ENCODE measurements at places on chromosomes 2 and 18.
A peak's percentile ranks its signal among the peaks of the same experiment; 100 is the strongest.

- no peak for DNase-seq
These were observed 237.2 kb downstream of the TSN start for GRCh38 chr2:121992700-121993099.

GRCh38 chr2:5227062-5227699 is 465.0 kb upstream of the SOX11 start:
- no peak for DNase-seq

GRCh38 chr18:8140841-8141501 is 468.3 kb upstream of the RAB12 start:
- DNase-seq: no peak

DNA sequence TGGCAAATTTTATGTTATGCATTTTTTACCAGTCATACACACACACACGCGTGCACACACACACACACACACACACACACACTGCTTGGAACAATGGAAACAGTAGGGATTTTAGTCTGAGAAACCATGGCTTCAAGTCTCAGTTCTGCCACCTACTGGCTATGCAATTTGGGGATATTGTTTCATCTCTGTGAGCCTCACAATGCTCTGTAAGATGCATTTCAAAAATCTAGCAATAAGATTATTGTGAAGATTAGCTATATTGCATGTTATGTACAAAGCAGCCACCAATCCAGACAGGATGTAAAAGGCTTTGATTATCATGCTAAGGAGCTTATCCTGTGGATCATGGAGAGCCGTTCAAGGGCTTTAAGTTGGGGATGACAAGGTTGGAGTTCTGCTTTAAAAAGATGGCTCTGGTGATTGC is 401.4 kb downstream of the NBAS start:
- DNase-seq: no peak

DNA sequence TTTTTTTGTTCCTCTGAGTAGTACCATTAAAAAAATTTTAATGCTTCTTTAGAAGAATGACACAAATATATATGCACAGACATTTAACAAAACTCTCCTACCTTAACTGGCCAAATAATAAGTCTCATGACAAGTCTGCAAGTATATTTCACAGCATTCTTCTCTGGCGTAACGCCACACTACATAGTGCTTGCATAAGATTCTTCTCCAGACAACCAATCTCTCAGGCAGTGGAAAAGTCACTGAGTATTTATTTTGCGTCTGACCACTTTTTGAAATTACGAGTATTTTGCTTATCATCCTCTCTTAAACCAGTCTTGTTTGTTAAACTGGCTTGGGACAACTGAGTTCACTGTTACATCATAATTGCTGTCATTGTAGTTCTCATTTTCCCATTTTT is 749.2 kb downstream of the ADCYAP1 start:
- DNase-seq: no peak

DNA sequence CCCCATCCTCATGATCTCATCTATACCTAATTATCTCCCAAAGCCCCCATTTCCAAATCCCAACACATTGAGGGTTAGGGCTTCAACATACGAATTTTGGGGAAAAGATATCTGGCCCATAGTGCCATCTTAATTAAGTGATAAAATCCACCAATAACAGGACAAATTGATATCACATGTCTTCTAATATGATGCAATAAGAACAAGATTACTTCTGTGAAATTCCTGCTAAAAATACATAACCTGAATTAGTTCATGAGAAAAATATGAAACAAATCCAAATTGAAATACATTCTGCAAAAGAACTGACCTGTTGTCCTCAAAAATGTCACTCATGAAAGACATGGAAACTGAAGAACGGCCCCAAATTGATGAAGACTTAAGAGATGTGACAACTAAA is 28.8 kb downstream of the FOXI3 start:
- DNase-seq: no peak

DNA sequence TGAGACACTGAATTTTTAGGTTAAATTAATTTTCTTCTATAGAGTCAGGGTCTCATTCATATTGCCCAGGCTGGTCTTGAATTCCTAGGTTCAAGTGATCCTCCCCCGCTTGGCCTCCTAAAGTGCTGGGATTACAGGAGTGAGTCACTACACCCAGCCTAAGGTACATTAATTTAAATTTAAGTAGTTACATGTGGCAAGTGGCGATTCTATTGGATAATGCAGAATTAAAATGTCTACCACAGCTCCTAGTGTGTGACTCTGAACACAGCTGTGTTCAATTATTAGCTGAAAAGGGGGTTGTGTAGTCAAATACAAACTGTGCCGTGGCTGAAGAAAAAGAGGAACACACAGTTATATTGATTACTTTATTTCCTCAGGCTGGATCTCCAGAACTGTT is 2.2 kb upstream of the CAD start:
- DNase-seq: no peak

DNA sequence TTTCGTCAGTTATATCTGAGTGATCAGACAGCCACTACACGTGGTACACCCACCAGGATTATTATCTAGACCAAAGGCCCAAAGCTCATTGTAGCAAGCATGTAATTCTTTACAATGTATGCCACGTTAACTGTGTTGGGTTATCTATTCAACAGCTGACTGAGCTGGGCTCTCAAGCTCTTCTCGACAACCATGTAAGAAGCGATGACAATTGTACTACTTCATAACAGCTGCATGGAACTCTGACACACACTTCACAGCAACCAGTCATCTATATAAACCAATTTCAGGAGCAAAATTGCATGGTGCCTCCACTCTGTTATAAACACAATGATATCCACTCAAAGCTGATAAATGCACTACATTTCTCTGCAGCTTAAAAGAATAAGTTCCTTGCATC is 701.8 kb downstream of the NR4A2 start:
- DNase-seq: no peak

DNA sequence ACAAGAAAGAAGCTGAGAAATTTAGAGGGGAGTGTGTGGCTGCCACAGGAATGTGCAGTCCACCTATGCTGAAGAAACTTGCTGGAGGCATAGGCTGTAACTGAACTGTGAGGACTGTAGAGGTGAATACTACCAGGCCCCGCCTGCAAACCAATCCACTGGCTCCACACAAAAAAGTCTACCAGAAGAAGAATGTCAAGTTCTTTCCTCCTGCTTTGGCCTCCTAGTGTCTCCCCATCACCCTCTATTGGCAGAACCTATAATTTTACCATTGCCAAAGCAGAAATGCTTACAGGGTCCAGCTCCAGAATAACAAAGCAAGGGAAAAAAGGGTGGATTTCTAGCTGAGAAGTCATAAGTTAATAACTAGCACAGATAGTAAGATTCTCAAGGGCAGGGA is 5.9 kb upstream of the ATP5MC3 start:
- DNase-seq: no peak

DNA sequence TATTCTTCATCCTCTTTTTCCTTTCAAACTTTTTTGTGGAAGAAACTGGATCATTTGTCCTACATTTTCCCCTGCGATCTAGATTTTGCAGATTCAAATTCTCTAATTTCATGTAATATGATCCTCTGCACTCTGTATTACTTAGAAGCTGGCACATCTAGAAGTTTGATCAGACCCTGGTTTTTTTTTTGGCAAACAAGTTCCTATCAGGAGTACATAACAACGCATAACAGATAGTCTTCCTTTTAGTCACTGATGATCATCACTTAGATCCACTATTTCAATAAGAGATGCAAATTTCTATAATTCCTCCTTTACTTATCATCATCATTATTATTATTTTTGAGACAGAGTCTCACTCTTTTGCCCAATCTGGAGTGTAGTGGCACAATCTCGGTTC is 117.1 kb downstream of the CDH2 start:
- DNase-seq: no peak

GRCh38 chr2:236167297-236168109 is 683 bp downstream of the GBX2 start:
- no peak for DNase-seq

DNA sequence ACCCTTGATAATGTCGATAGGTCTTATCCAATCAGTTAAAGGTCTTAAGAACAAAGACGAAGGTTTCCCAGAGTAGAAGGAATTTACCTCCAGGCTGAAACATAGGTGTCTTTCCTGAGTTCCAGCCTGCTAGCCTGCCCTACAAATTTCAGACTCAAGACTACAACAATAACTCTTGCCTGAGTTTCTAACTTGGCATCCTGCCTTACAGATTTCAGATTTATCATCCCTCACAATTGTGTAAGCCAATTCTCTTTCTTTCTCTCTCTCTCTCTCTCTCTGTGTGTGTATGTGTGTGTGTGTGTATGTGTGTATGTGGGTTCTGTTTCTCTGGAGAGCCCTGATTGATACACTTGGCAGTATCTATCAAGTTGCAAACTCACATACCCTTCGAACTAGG is 37.2 kb upstream of the B4GALT6 start:
- DNase-seq: no peak

DNA sequence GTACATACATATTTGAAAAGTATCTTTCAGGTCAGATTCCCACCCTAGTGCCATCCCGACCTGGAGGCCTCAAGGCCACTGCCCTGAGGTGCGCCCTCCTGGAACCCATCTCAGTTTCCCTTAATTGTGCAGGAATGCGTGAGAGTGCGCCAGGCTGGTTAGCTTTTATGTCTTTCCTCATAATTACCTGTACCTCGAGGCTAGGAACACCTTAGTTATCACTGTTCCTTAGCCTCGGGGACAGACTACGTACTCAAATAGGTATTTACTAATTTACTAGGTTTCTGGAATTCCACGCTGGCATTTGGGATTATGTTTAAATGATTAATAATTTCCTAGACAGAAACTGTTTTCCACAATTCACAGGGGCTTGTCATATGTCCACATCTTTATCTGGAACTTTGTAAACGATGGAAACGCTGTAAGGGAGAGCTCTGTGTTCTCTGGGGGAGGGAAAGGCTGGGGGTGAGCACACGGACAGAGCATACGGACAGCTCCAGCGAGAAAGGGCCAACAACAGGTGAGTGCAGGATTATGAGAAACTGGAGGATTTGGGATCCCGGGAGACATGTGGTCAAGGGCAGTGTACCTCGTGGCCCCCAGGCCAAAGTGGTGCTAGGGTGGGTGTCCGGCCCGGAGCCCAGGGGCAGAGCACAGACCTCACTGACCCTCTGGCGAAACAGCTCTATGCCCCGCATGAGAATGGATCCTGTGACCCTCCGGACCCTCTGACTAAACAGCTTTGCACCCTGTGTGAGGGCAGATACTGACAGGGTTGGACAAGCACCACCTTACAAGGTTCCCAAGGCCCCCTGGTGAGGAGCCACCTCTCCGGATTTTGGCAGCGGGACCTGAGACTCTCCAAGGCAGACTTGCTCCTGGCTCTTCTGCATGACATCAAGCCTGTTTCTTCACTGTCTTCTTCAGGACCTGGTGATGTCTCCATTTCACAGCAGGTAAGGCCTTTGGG is 102.0 kb upstream of the PXDN start:
- DNase-seq: no peak

GRCh38 chr2:6564326-6564725 is 301.4 kb downstream of the CMPK2 start:
- DNase-seq: no peak

DNA sequence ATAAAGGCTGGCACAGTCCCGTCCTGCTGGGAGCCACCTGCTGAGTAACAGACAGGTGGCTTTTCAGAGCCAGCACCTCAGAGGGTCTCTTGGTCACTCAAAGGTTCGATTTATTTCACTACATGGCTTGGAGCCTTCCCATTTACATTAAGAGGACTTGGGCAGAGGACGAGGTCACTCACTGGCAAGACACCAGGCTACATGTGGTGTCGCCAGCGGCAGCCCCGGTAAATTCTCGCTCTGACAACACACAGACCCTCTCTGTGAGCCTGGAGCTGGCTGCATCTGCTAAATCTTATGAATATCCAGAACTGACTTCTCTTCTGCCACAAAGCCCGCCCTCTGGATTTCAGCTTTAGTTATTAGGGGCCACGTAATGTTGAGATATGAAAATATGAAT is 254.7 kb downstream of the VAPA start:
- DNase-seq: no peak

DNA sequence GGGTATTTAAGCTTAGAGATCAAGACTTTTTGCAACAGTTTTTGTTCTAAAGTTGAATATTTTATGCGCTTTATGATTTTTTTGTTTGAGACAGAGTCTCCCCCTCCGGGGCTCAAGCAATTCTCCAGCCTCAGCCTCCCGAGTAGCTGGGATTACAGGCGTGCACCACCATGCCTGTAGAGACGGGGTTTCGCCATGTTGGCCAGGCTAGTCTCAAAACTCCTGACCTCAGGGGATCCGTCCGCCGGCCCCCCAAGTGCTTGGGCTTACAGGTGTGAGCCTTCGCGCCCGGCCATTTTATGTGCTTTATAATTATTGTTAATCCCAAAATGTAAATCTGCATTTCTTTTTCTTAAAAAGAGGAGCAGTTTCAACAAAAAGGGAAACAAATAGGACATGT is 29.0 kb downstream of the TBR1 start:
- DNase-seq: no peak

GRCh38 chr18:48207733-48208132 is 201.4 kb downstream of the ZBTB7C start:
- no peak for DNase-seq

- peak; percentile 5 for DNase-seq
These were observed 104.6 kb upstream of the CTDP1 start for GRCh38 chr18:79574938-79575525.

DNA sequence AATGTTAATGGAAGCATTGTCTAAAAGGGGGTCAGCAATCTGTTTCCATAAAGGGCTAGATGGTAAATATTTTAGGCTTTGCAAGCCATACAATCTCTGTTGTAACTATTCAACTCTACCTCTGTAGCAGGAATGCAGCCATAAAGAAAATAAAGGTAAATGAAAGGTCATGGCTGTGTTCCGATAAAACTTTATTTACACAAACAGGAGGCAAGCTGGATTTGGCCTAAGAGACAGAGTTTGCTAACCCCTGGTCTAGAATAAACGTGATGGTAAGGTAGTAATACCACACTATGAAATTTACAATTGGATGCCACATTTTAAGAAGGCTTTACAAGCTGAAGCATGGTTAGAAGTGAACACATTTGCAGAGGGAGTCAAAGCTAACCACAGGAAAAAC is 91.4 kb downstream of the EXOC6B start:
- no peak for DNase-seq

DNA sequence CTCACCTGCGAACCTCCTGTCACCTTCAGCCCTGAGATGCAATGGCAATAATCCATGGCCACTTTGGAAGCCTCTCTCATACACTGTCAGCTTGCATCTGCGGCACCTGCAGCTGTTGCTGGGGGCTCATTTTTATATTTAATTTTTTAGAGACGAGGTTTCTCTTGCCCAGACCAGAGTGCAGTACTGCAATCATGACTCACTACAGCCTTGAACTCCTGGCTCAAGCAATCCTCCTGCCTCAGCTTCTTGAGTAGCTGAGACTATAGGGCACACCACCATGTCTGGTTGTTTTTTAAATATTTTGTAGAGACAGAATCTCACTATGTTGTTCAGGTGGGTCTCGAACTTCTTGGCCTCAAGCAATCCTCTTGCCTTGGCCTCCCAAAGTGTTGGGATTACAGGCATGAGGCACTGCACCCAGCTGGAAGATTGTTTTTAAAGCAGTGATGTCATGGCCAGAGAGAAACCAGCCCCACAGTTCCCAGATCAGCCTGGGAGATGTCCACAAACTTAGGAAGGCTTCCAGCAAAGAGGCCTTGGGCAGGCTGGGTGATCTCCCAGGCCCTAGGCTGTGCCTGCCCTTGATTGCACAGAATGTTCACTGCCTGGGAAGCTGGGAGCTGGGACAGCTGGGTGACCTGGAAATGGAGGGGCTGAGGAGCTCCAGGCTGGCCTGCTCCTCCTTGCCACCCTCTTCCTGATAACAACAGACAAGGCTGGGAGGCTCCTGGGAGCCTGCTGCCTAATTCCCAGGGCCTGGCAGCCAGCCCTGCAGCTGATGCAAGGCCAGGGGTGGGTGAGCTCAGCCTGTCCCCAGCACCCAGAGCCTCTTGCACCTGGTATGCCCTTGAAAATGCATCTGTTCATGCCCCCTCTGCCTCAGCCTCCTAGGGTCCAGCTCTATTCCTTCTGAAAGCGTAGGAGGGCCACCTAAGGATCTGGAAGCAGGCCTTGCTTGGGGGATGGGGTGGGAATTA is 27.1 kb downstream of the SH2D6 start:
- no peak for DNase-seq
